ENCODE measurements at places on chromosomes 4 and X.

- no peak for DNase-seq
Observed at GRCh38 chr4:18012134-18012806, 9.3 kb downstream of the LCORL start.

GRCh38 chr4:113086172-113086695, 36.8 kb downstream of the ANK2 start:
- DNase-seq: no peak

GRCh38 chr4:104472766-104473165, 21.9 kb downstream of the CXXC4 start:
- DNase-seq: no peak

GRCh38 chrX:39497702-39498265, 600.0 kb downstream of the BCOR start:
- DNase-seq: no peak

DNA sequence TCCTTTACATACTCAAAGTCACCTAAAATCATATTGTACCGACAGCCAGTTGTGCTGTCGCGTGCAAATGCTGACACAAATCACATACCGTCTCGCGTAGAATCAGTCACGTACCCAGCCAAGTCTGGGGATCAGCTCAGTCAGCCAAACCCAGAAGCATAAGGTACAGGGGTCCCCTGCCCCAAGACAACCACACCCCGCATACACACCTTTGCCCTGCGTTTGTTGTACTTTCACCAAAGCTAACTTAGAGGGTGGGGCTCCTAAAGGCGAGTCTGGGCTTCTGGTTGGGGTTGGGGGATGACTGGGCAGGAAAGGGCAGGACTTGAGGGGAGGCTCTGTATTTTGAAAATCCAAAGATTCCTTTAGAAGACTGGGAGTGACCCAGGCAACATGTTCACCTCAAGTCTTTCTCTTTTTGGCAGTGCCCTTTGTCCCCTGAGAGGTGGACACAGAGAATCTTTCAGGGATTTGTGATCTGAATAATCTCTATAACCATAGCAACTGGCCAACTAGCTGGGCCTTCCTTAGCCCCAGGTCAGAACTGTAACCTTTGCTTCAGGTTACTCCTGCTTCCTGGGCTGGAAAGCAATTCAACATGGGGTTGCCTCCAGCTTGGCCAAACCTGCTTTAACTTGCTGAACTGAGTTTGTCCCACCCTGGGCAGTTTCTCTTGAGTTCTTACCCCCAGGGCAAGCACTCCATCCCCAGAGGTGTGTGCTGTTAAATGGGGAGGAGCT, 992 bp downstream of the GDPD2 start:
- no peak for DNase-seq

DNA sequence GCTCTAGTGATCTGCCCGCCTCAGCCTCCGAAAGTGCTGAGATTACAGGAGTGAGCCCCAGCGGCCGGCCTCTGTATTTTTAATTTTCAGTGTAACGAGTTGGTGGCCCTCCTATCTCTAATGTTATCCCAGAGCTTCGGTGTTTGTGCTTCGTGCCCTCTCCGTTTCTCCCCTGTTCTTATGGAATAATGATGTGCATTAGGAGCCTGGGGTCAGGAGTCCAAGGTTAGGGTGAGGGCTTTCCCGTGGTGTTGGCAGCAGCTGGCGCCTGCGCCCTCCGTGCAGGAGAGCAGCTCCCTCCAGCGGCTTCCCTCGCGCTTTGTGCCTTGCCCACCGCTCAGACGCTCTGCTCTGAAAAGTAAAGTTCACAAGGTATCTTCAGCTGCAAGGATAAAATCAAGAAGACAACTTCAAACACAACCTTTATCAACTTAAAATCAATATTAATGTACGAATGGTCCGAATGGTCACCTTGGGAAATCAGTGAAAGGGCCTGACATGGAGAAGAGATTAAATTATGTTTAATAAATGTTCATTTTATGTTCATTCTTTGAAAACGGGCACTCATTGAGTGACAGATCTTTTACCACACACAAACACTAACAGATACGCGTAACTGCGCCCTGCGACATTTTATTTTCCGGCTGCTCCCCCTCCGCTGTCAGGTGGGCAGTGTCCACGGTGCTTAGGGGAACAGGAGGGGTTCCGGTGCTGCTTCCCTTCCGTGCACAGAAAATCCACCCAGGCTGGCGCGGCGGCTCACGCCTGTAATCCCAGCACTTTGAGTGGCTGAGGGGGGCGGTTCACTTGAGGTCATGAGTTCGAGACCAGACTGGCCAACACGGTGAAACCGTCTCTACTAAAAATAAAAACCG, 62.4 kb downstream of the TRAPPC11 start:
- DNase-seq: peak; percentile 68

GRCh38 chr4:77203380-77204197, 46.6 kb downstream of the CCNG2 start:
- peak; percentile 77 for DNase-seq

DNA sequence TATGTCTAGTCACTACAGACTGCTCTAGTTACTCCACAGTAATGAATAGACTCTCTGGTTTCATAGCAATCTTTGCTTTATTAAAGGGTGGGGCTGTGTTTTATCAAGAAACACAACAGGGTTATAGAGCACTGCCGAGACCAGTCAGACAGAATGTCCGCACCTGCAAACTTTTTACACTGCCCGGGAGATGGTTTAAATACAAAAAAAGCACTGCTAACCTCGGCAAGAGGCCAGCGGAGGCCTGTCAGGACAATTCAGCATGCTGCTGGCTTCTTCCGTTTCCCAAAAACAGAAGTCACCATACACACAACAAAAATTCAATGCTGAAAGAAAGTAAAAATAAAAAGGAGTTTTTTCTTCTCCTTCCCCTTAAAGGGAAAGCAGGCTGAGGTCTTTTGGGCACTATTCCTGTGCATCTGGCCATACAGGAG, 67.4 kb downstream of the IRF2 start:
- no peak for DNase-seq

GRCh38 chr4:2798399-2799223, 5.7 kb downstream of the SH3BP2 start:
- DNase-seq: peak; percentile 83

GRCh38 chr4:10013722-10014121, 7.6 kb downstream of the SLC2A9 start:
- DNase-seq: peak; percentile 32

- no peak for DNase-seq
Observed at GRCh38 chr4:73450398-73451004, 14.5 kb downstream of the AFP start.

DNA sequence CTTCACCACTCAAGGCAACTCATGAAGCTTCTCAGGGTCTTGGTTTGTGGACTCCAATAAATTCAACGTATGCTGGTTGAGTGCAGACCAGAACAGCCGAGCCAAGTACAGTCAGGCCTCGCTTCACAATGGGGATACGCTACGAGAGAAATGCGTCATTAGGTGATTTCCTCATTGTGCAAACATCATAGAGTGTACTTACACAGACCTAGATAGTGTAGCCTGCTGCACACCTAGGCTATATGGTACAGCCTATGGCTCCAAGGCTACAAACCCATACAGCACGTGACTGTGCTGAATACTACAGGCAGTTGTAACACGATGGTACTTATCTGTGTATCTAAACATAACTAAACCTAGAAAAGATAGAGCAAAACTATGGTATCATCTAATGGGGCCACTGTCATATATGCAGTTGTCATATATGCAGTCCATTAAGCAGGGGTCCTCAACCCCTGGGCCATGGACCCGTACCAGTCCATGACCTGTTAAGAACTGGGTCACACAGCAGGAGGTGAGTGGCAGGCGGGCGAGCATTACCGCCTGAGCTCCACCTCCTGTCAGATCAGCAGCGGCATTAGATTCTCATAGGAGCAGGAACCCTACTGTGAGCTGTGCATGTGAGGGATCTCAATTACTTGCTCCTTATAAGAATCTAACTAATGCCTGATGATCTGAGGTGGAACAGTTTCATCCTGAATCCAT, 31.5 kb downstream of the RTL5 start:
- DNase-seq: no peak

- DNase-seq: peak; percentile 95
Observed at GRCh38 chr4:140095694-140096482, 58.1 kb downstream of the MAML3 start.

DNA sequence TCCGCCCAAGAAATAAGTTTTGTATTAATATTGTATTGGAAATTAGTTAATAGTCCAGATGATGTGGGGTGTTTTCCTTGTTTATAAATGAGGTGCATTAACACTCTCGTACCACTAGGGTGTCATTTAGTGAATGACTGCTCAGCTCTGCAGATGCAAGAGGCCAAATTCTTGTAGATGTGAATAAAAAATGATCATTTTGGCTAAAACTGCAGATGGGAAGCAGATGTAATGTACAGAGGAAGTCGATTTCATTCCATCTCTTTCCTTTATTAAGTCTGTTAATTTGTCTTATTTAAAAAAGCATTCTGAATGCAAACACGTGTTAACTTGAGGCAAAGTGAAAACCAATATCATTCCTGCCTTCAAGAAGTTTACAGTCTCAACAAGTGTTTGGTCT, 108.1 kb downstream of the DHX15 start:
- DNase-seq: peak; percentile 32

- no peak for DNase-seq
Observed at GRCh38 chr4:6953751-6954380, 44.2 kb downstream of the TBC1D14 start.

Data from endothelial cell of umbilical vein (primary cell).